Activated CD4-positive, CD25-positive, alpha-beta regulatory T cell (primary cell): ENCODE measurements at places on chromosomes 13 and 19.

DNA sequence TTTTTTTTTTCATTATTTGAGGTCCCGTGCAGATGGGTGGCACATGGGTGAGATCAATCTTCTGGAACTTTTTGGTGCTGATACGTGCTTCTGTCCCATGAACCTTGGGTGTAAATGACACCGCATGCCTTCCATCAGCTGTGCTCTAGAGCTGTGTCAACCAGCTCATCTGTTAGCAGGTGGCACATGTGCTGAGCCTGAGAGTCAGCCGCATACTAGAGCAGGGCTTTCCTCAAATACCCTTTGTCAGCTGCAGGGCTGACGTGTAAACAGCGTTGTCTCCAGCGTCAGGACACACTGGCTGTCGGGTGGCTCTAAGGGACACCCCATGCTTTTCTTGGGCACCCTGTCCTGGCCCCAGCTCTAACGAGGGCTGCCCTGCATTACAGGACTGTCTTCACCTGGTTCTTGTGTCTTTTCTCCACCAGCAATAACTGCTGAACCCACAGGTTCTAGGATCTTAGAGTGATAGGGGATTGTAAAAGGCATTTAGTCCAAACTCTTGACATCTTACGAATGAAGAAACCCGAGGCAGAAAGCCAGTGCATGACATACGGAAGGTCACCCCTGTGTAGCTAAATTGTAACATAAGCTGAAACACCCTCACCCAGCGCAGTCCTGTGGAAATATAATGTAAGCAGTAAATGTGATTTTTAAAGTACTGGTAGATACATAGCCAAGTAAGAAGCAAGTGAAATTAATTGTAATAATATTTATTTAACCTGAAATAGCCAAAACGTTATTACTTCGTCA is 119.5 kb downstream of the LRCH1 start:
- DNase-seq: no peak

GRCh38 chr13:67353941-67354340 is 123.8 kb upstream of the PCDH9 start:
- no peak for DNase-seq

DNA sequence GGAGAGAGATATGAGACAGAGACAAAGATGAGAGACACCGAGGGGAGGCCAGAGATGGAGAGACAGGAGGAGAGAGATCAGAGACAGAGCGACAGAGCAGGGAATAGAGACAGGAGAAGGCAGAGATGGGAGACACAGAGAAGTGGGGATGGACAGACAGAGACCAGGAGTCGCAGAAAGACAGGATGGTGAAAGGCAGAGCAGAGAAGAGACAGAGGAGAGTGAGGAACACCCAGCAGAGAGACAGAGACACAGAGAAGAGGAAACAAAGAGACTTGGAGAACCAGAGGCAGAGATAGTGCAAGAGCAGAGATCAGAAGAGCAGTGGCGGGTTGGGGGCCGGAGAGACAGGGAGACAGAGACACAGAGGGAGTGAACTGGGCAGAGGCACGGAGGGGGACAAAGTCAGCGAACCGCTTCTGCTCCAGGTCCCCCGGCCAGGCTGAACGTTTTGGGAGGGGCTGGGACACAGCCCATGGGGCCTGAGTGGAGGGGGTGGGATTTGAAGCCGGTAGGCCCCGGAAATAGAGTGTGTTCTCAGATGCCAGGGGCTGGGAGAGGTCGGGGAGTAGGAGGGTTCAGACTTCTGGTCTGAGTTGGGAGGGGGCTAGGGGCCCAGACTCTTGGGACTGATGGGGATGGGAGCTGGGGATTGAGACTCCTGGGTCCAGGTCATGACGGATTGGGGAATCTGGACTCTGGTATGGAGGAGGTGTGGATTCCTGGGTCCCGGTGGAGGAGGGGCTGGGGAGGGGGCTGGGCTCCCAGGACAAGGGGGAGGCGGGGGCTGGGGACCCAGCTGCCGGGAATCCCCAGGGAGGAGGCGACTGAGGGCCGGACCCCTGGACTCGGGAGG is 654 bp downstream of the ZNF579 start:
- no peak for DNase-seq

GRCh38 chr19:961866-962620 is 22.1 kb upstream of the WDR18 start:
- DNase-seq: no peak

GRCh38 chr19:47356900-47357299 is 7.8 kb downstream of the DHX34 start:
- no peak for DNase-seq

DNA sequence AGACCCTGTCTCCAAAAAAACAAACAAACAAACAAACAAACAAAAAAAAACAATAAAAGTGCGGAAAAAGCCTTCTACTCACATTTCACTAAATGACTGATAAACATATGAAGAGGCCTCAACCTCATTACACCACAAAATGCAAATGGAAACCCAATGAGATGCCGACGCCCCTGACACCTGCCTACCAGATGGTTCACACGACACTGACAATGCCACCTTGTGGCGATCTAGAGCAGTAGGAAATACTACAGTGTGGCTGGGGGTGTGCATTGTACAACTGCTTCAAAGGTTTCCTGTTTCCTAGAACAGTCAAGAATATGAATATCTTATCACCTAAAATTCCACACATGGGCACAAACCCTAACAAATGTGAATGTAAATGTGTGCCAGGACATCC is 14.0 kb downstream of the SCGB2B2 start:
- no peak for DNase-seq

DNA sequence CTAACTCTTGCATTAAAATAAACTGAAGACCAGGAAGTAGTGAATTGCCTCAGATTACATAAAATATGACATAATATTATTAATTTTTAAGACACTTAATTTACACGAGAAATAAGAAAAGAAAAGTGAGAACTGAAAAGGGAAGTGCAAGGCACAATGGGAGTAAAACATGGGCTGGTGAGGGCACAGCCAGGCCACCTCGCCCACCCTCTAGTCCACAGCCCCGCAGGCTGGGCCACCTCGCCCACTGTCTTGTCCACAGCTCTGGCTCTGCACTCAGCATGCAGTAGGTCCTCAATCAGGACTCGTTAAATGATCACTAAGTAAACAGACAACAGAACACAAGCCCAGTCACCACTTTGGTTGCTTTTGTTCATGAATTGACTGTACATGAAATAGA is 67.8 kb upstream of the ARHGEF7 start:
- no peak for DNase-seq

- no peak for DNase-seq
Observed at GRCh38 chr19:2611483-2612464, 90.7 kb downstream of the GNG7 start.

- peak; percentile 17 for DNase-seq
Observed at GRCh38 chr19:57406516-57407123, 4.3 kb upstream of the ZNF17 start.

DNA sequence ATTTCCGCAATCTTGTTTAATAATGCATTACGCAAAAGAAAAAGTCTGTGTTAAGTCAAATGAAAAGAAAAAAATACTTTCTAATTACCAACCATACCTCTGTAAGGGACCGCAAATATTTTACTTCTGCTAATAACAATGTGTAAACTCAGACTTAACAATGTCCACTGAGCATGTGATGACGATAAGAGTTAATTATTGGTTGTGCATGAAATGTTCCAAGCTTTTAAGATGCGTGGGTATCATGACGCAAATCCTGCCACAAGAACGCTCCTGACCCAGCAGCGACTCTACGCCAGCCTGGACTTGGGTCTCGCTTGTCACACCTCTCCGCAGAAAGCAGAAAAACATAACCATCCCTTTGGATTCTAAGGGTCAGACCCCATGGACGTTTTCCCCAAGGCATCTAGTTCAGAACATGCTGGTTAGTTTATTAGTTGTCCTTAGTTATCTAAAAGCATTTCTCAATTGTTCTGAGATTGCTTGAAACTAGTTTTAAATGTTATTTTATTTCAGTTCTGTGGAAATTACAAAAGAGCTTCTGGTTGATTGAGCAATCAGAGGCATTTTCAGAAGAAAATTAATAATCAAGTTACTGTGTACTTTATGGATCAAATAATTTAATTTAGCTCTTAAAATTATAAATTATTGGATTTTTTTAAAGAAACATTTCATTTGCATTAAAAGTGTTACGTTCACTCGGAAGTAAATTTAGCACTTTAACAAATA is 779.9 kb upstream of the ARGLU1 start:
- no peak for DNase-seq

GRCh38 chr19:45171211-45171623 is 6.8 kb downstream of the TRAPPC6A start:
- no peak for DNase-seq

GRCh38 chr13:113537205-113537604 is 46.7 kb upstream of the DCUN1D2 start:
- DNase-seq: no peak

- DNase-seq: no peak
Observed at GRCh38 chr13:57552437-57552836, 79.1 kb upstream of the PCDH17 start.

DNA sequence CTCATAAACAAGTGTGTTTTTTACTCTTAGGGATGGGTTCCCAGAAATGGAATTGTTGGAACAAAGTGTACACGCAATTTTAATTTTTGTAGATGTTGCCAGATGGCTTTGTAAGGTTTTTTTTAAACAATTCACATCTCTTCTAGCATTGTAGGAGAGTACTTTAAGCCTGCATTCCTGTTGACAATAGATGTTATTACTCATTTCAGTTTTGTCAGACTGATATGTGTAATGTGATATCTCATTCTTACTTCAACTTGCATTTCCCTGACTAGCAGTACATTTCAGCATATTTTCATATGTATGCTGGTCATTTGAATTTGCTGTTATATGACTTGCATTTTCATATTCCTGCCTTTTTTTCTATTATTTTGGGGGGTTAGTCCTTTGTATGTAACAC is 186.6 kb upstream of the SLITRK6 start:
- DNase-seq: no peak

- no peak for DNase-seq
Observed at GRCh38 chr13:114079601-114080536, 52.6 kb downstream of the RASA3 start.

DNA sequence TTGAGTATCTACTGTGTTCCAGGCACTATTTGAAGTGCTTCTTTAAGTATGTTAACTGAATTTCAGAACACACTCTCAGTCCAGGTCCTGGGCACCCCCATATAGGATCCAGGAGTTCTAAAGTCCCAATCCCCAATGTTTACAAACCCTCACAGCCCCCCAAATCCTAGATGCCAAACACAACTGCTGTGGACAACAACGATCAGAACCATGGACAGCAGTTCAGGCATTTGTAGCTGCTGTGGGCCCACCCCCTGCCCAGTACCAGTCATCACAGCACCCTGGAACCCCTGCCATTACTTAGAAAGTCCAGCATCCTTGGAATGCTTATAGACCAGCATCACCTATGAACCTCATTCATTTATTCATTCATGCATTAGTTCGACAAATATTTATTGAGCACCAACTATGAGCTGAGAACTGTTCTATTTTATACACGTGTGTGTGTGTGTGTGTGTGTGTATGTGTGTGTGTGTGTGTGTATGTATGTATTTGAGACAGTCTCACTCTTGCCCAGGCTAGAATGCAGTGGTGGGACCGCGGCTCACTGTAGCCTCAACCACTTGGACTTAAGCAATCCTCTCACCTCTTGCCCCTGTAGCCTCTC is 19.3 kb upstream of the SDHAF1 start:
- no peak for DNase-seq

DNA sequence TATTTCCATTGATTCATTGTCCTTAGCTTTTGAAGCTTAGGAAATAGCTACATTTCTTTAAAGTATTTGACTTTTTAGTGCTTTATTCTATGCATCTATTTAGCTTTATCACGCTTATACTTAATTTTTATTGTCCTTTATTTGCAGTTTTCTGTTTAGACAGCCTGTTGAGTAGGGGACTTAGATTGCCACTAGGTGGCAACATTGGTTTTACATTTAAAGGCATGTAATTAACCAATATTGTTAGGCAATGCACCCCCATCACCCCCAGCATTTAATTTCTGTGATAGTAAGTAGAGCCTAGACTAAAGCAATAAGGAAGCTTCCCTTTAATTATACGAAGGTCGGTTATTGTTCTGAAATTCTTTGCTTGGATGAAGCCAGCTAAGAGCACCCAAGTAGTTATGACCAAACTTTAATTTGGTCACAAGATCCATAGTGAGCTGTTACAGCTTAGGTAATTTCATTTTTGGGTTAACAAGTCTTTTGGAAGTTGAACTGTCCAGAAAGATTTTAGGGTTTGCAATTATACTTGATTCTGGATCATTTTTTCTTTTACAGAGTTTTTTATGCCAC is 36.5 kb downstream of the B3GLCT start:
- no peak for DNase-seq

GRCh38 chr13:30918662-30919405 is 12.8 kb downstream of the MEDAG start:
- no peak for DNase-seq

DNA sequence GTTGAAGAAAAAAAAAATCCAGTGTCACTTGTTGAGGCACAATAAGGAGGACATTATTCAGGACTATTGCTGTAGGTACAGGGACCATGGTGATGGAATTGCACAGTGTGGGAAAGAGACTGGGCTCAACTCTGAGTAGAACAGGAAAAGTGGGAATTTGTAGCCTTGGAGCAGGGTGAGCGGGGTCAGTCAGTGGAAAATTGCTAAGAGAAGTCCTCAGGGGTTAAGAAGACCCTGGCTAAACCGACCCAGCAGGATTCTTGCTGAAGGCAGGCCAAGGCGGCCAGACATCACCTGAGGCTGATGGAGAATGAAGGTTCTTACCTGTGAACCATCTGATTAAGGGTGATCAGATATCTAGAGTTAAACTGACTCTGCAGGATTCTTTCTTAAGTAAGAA is 12.5 kb downstream of the LAIR2 start:
- DNase-seq: no peak

GRCh38 chr19:15902254-15902653 is 4.4 kb upstream of the CYP4F2 start:
- DNase-seq: no peak

GRCh38 chr19:13190781-13191540 is 40.8 kb downstream of the IER2 start:
- no peak for DNase-seq

- no peak for DNase-seq
Observed at GRCh38 chr19:31114585-31114984, 234.7 kb downstream of the TSHZ3 start.

DNA sequence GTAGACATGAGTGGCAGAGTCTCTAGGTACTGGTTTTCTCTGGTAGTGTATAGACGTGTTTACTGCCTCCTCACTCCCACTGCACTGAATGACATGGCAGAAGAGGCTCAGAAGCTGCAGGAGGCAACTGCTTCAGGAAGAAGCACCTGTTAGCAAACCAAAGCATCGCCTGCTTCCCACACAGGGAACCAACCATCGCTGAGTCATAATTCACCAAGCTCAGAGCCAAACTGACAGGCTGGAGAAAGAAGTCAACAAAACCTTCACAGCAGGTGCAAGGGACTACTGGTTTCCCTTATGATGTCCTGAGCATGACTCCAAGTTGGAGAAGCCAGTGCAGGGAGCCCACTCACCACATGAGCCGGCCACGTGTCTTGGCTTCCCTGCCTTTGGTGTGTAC is 69.8 kb downstream of the KCTD12 start:
- DNase-seq: no peak

- DNase-seq: no peak
Observed at GRCh38 chr13:52374389-52374788, 31.6 kb downstream of the THSD1 start.

- no peak for DNase-seq
Observed at GRCh38 chr19:46903458-46903857, 42.7 kb downstream of the ARHGAP35 start.
